Lung (tissue), 17 donors: ENCODE measurements at places on chromosomes 5 and 9.

- H3K4me1 ChIP-seq = no peaks in the 10 kb centered on the region
- H3K27ac ChIP-seq = no peak overlapping the region
- no peak overlapping the region for H3K4me3 ChIP-seq
- no peaks in the 10 kb centered on the region for H3K27me3 ChIP-seq
- DNase-seq = no peak
Measured at GRCh38 chr5:27516437-27516836, 478.1 kb upstream of the CDH9 start.

- DNase-seq = no peak
- H3K27me3 ChIP-seq = no peaks in the 10 kb centered on the region
- H3K27ac ChIP-seq = no peak overlapping the region
- H3K36me3 ChIP-seq = no peaks in the 10 kb centered on the region
Measured at GRCh38 chr9:7045361-7045760, 287.6 kb downstream of the KDM4C start.

- H3K27me3 ChIP-seq = no peaks in the 10 kb centered on the region
- no peak for DNase-seq
- H3K4me3 ChIP-seq = no peak overlapping the region
- no peak overlapping the region for H3K27ac ChIP-seq
Measured at GRCh38 chr5:16723821-16724220, 107.0 kb upstream of the RETREG1 start.

GRCh38 chr5:95927927-95928723, 33.5 kb downstream of the ELL2 start:
- H3K4me1 ChIP-seq = no peaks in the 10 kb centered on the region
- no peaks in the 10 kb centered on the region for H3K27me3 ChIP-seq
- peak; percentile 16 for DNase-seq
- no peak overlapping the region for H3K4me3 ChIP-seq

- H3K36me3 ChIP-seq = peaks cover 4% of the 10 kb centered on the region
- H3K27me3 ChIP-seq = no peaks in the 10 kb centered on the region
- H3K4me1 ChIP-seq = peaks cover 5% of the 10 kb centered on the region
Measured at GRCh38 chr5:6737043-6737941, 24.1 kb downstream of the TENT4A start.

GRCh38 chr9:134693011-134693410, 51.4 kb downstream of the COL5A1 start:
- H3K27me3 ChIP-seq = no peaks in the 10 kb centered on the region
- H3K27ac ChIP-seq = no peak overlapping the region
- no peak overlapping the region for H3K4me3 ChIP-seq
- no peak for DNase-seq
- peaks cover 4% of the 10 kb centered on the region for H3K4me1 ChIP-seq

DNA sequence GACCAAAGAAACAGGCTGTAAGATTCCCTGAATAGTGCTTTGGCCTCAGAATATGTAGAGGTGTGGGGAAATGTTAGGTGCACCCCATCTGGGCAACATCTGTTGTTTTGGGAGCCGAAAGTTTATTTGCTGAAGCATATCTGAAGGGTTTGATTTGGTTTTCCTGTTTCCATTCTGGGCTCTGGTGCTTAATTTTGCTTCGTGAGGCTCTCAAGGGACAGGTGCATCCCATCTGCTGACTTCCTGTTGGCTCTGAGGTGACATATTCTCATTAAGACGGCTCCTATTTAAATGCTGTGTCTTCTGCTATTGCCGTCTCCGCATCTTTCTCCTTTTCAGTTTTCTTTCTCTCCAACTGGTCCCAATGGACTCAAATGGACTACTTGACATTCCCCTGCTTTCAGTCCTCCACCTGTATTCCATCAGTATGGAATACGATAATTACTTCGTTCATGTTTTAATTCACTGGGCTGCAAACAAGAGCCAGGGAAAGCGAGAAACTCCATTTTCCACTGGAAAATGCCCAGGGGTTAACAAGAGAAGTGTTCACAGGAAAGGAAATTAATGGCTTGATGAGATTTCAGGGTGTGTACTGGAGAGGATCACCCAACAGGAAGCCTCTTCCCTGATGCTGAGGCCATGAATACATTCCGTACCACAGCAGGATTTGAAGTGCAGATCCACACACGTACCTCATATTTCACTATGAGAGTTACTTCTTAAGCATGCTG, 104.0 kb downstream of the MTX3 start:
- DNase-seq = no peak
- no peak overlapping the region for H3K27ac ChIP-seq
- no peaks in the 10 kb centered on the region for H3K36me3 ChIP-seq
- peaks cover 8% of the 10 kb centered on the region for H3K4me1 ChIP-seq

- no peaks in the 10 kb centered on the region for H3K27me3 ChIP-seq
- no peak overlapping the region for H3K4me3 ChIP-seq
- no peaks in the 10 kb centered on the region for H3K4me1 ChIP-seq
- H3K27ac ChIP-seq = no peak overlapping the region
- no peak for DNase-seq
Measured at GRCh38 chr9:131474711-131475110, 28.0 kb upstream of the POMT1 start.

DNA sequence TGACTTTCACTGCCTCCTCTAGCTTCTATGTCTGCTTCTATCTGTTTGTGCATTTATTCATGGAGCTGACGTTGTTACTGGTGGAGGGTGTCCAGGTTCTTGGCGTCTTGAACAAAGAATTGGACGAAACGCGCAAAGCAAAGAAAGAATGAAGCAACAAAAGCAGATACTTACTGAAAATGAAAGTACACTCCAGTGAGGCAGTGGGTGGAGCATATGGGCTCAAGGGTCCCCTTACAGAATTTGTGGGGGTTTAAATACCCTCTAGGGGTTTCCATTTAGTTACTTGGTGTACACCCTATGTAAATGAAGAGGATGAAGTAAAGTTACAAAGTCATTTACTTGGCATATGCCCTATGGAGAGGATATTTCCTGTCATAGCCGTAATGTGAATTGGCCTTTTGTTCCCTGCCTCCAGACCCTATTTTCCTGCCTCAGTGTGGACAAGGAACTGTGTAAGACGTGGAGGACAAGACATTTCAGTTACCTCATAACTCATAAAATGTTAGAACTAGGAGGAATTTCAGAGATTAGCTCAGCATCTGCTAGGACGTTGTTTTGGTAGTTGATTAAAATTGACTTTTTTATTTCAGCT, 3.1 kb downstream of the POLR3G start:
- no peaks in the 10 kb centered on the region for H3K27me3 ChIP-seq
- H3K4me1 ChIP-seq = peaks cover 5% of the 10 kb centered on the region
- peak overlapping the region; percentile 8 for H3K27ac ChIP-seq
- no peak overlapping the region for H3K4me3 ChIP-seq
- DNase-seq = no peak
- H3K36me3 ChIP-seq = no peaks in the 10 kb centered on the region

GRCh38 chr5:35803191-35803651, 53.5 kb upstream of the IL7R start:
- peak; percentile 77 for DNase-seq
- no peaks in the 10 kb centered on the region for H3K27me3 ChIP-seq
- H3K27ac ChIP-seq = no peak overlapping the region
- no peak overlapping the region for H3K4me3 ChIP-seq
- no peaks in the 10 kb centered on the region for H3K36me3 ChIP-seq
- peaks cover 3% of the 10 kb centered on the region for H3K4me1 ChIP-seq

DNA sequence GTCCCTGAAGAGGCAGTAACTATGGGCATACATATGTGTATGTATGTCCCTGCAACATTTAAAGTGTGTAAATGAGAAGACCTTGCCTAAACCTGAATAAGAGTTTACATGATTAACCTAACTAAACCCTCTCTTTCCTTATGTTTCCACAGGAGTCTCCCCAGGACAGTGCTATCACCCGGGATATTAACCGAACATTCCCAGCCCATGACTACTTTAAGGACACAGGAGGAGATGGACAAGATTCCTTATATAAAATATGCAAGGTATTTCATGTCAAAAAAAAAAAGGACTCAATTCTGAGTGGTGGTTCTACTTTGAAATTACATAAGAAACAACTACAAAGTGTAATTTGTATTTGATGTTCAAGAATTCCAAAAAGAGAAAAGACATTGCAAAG, 31.7 kb downstream of the GPR21 start:
- H3K36me3 ChIP-seq = peaks cover 22% of the 10 kb centered on the region
- peaks cover 2% of the 10 kb centered on the region for H3K4me1 ChIP-seq
- no peak overlapping the region for H3K4me3 ChIP-seq
- H3K27ac ChIP-seq = no peak overlapping the region
